T-helper 17 cell (primary cell): ENCODE measurements at places on chromosomes 4 and X. TPM values are rescaled to one million over a fixed set of nuclear protein-coding genes. Genes with fewer than 3 reads are reported as not detected.

GRCh38 chrX:123665197-123665596 is 67.7 kb downstream of the THOC2 start:
- no peak for DNase-seq

- DNase-seq: no peak
These were observed 49.2 kb downstream of the DDX53 start for GRCh38 chrX:23048806-23049573.

DNA sequence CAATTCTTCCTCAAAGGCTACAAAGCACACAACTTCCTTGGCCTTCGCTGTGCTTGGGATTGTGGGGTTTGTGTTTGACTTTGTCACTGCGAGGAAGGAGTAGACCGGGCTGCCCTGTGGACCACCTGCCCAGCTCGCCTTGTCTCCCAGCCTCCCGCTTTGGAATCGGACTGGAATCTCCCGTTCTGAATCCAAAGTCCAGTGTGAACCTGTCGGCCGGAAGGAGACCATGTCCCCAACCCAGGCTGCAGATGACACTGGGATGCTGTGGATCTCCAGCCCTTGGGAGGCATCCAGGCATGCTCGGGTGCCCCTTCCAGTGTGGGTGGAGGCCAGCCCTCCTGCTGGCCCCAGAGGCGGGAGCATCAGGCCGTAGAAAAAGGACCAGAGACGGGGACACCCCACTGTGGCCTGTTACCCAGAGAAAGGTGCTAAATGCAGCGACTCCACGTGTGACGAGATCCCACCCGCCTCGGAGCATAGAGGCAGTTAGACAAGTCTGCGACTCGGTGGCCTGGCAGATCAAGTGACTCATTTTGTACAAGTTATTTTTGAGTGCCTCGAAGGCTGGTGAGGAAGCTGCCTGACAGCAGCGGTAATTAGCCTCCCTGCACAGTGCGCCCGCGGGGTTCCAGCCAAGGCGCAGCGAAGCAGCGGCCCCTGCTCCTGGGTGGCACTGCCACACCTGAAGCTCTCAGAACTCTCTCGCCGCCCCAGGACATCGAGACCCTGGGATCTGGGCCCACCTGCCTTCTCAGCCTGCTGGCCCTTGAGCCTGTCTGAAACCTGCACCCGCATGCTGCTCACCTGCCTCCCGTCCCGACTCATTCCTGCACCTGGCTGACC is 57.5 kb downstream of the ADRA2C start:
- DNase-seq: no peak

DNA sequence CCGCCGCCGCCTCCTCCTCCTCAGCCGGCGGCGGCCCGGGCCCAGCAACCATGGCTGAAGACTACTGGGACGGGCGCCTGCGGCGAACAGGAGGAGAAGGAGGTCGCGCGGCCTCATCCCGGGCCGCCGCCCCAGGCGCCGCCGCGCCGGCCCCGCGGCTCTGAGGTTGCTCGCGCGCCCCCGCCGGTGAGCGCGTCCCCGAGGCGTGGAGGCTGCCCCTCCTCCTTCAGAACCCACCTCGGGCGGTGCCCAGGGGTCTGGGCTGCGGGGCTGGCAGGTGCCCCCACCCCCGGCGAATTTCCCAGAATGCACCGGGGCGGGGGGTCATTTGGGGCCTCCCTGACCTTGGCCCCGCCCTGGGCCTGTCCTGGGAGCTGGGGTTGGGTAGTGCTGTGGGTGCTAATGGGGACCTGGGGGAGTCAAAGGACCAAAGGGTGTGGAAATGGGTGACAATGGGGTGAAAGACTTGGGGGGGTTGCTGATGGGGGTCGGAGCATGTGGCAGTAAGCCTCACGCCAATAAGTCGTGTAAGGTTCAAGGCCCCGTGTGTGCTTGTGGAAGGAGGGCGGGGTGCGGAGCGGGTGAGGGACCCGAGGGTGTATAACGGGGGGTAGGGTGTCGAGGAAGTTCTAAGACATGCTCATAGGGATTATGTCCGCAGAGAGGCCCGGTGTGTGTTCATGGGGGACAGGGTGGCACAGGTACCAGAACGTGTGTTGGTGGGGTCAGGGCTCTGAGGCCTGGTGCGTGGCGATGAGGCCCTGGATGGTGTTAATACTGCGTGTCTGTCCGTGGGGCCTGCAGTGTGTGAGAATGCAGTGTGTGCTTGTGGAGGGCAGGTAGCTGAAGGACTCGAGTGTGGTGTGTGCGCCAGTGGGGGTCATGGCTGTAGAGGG is 687 bp downstream of the CDK16 start:
- DNase-seq: peak; percentile 34

DNA sequence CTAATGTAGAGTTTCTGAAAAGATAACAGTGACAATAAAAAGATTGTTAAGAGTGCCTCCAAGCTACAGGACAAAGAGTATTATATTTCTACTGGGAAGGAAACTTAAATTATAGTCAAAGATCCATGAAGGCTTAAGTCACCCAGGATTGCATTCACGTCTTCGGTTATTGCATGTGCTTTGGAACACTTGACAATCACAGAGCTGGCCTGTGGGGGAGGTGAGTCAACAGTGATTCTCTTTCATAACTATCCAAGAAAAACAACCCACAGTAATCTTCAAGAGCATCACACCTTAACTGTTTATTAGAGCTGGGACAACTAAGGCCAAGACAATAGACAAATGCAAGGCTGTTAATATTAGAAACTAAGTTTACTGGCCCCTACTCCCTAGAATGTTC is 40.3 kb downstream of the PDGFC start:
- no peak for DNase-seq

The TMPRSS11A gene
- total RNA-seq: not detected

The FGFBP2 gene
- total RNA-seq: not detected

The ADAM29 gene
- not detected for total RNA-seq

The TLR10 gene
- 1.1 TPM for total RNA-seq
